ENCODE measurements at places on chromosomes 3 and 15.
A peak's percentile ranks its signal among the peaks of the same experiment; 100 is the strongest.

DNA sequence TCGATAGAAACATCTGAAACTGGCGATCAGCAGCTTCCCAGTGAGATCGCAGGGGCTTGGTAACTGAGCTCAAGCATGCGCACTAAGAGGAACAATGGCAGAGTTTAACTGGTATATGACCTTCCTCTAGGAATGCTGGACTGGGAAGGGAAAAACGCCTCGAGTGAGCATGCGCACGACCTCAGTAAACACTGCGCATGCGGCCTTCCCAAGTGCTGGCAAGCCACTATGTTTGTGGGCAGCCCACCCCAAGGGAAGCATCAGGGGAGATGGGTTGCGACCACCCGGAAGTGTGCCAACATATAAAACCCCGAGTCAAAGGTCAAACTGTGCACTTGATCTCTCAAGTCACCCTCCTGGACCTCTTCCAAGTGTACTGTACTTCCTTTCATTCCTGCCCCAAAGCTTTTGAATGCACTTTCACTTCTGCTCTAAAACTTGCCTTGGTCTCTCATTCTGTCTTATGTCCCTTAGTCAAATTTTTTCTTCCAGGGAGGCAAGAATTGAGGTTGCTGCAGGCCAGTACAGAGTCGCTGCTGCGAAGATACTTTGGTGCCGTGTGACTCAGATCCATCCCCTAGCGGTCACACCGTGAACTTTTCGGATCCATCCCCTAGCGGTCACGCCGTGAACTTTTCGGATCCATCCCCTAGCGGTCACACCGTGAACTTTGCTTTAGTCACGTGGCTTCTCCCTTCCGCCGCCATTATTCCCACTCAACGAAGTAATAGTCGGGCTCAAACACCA lies 243.3 kb downstream of the FAM43A start:
- H3K36me3 ChIP-seq, result no peaks in the 10 kb centered on the region
- DNase-seq, result no peak
- H3K4me3 ChIP-seq, result no peak overlapping the region
- H3K27me3 ChIP-seq, result peaks cover 16% of the 10 kb centered on the region
- no peak overlapping the region for H3K27ac ChIP-seq
- peaks cover 37% of the 10 kb centered on the region for H3K4me1 ChIP-seq

DNA sequence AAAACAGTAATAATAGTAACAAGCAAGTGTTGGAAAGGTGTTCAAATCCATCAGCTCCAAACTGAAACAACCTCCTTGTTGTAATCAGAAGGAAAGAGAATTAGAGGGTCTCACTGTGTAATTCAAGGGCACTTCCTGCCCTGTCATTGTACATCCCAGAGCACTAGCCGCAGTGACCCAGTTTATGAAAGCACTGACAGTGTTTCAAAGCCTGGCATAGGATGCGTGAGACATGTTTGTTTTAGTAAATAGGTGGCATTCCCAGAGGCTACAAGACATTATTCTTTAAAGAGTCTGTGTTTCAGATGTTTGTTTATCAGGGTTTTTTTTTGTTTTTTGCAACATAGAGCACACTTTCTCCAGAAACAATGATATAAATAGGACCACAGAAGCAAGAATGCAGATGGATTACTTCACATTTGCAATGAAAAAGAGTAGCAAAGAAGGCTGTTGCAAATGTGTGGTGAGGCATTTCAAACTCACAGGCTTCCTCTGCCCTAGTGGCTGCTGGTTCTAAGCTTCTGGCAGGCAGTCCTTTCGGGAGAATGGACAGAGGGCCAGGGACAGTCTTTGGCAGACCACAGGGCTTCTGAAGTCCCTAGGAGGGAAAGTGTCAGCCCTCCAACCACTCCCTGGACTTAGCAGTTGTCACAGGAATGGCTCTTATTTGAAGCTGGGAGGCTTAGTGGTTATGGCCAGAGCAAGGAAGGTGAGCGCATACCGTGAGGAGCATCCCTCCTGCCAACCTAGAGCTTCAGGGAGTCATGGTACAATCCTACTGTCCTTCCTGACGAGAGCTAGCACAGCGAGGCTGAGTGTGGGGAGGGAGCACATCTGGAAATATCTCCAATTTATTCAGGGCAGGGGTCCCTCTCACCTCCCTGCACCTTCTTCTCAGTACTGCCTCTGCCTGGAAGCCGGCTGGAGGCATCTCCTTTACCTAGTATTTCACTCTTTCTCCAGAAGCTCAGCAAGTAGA lies 31.4 kb upstream of the TIPARP start:
- peaks cover 2% of the 10 kb centered on the region for H3K27me3 ChIP-seq
- H3K4me1 ChIP-seq, result peaks cover 5% of the 10 kb centered on the region
- no peak overlapping the region for H3K4me3 ChIP-seq
- H3K36me3 ChIP-seq, result no peaks in the 10 kb centered on the region
- DNase-seq, result no peak
- no peak overlapping the region for H3K27ac ChIP-seq

GRCh38 chr3:124986192-124987143 lies 51.9 kb upstream of the MUC13 start:
- peaks cover 2% of the 10 kb centered on the region for H3K27me3 ChIP-seq
- H3K4me3 ChIP-seq, result peak overlapping the region; percentile 83
- peaks cover 57% of the 10 kb centered on the region for H3K4me1 ChIP-seq
- peak; percentile 93 for DNase-seq
- peak overlapping the region; percentile 96 for H3K27ac ChIP-seq

GRCh38 chr15:38004218-38004861 lies 69.9 kb downstream of the TMCO5A start:
- H3K27ac ChIP-seq, result no peak overlapping the region
- H3K36me3 ChIP-seq, result peaks cover 3% of the 10 kb centered on the region
- no peak for DNase-seq
- H3K27me3 ChIP-seq, result no peaks in the 10 kb centered on the region
- no peak overlapping the region for H3K4me3 ChIP-seq
- H3K4me1 ChIP-seq, result peaks cover 15% of the 10 kb centered on the region
